SJCRH30 (cell line): ENCODE measurements at places on chromosomes 4 and X. TPM values are rescaled to one million over a fixed set of nuclear protein-coding genes. Genes with fewer than 3 reads are reported as not detected.

DNA sequence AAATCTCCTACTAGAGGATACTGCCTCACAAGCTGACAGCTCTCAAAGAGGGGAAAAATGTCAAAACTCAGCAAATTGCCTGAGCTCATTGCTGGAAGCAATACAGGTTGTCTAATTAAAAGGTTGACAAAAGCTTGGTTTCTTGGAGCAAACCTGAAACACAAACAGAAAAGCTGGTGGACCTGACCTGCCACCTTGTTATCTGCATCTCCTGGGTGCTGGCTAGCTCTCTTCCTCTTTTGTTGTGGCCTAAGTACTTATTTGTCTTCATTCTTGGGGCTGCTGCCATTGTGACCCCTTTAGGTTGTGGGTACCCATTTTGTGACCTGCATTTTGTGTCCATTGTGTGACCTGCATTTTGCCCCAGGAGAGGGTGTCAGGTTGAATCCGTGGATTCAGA lies 184.5 kb downstream of the KIT start:
- no peaks in the 10 kb centered on the region for H3K36me3 ChIP-seq
- H3K27ac ChIP-seq: no peak overlapping the region
- no peaks in the 10 kb centered on the region for H3K4me1 ChIP-seq
- no peak overlapping the region for H3K4me3 ChIP-seq
- H3K27me3 ChIP-seq: no peaks in the 10 kb centered on the region; the same call in 1 of the 2 replicates
- no peak for DNase-seq

GRCh38 chr4:102551958-102552565 lies 50.9 kb downstream of the NFKB1 start:
- H3K4me3 ChIP-seq: peak overlapping the region; percentile 16
- peaks cover 41% of the 10 kb centered on the region for H3K4me1 ChIP-seq
- H3K27ac ChIP-seq: peak overlapping the region; percentile 76
- H3K36me3 ChIP-seq: no peaks in the 10 kb centered on the region

- no peaks in the 10 kb centered on the region for H3K36me3 ChIP-seq
- no peak overlapping the region for H3K27ac ChIP-seq
- peaks cover 24% of the 10 kb centered on the region for H3K4me1 ChIP-seq
- no peak overlapping the region for H3K4me3 ChIP-seq
- no peak for DNase-seq
- H3K27me3 ChIP-seq: no peaks in the 10 kb centered on the region
Observed at GRCh38 chr4:123783921-123784320, 387.3 kb downstream of the SPRY1 start.

The RAB41 gene
- not detected in 2 replicates for total RNA-seq

- H3K27ac ChIP-seq: no peak overlapping the region
- no peak overlapping the region for H3K4me3 ChIP-seq
- no peaks in the 10 kb centered on the region for H3K36me3 ChIP-seq
- no peaks in the 10 kb centered on the region for H3K4me1 ChIP-seq
Observed at GRCh38 chrX:78527263-78527662, 131.9 kb downstream of the RTL3 start.
